ENCODE measurements at places on chromosomes 7 and 10.

- H3K4me1 ChIP-seq: no peaks in the 10 kb centered on the region
- DNase-seq: no peak
- H3K4me3 ChIP-seq: no peak overlapping the region
- no peaks in the 10 kb centered on the region for H3K36me3 ChIP-seq
These were observed 36.8 kb upstream of the INPP5F start for GRCh38 chr10:119689016-119689580.

DNA sequence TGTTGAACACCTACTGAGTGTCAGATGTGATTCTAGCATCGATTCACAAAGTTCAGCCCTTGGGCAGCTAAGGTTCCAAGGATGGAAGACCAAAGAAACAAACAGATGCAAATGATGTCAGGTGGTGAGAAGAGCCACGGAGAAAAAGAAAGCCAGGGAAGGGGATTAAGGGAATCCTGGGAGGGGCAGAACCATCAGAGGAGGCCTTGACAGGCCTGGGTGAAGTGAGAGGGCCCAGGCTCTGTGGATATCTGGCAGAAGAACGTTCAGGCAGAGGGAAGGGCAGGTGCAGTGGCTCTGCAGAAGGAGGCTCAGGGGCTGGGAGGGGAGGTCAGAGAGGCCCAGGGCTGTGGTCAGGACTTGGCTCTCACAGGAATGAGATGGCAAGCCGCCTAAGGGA, 90.4 kb downstream of the C10orf105 start:
- H3K4me3 ChIP-seq: no peak overlapping the region
- H3K27me3 ChIP-seq: peaks cover 54% of the 10 kb centered on the region
- no peak for DNase-seq
- H3K36me3 ChIP-seq: no peaks in the 10 kb centered on the region
- no peaks in the 10 kb centered on the region for H3K4me1 ChIP-seq

DNA sequence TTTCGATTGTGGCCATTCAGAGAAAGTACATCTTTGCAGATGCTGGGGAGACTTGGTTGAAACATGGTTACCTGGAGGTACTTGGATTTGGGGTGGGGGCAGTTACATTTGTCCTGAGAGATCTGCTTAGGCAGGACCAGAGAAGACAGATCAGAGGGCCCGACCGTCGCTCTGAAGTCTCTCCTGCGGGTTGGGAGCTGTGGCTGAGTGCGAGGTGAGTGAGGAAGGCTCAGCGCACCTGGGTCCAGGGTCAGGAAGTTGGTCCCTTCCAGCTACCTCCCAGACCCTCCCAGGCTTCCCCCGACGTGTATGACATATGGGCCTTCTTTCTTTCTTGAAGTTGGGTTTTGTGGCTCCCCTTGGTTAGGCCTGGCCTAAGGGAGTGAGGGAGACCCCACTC, 56.3 kb downstream of the LHPP start:
- no peak for DNase-seq
- peaks cover 2% of the 10 kb centered on the region for H3K27me3 ChIP-seq
- H3K4me1 ChIP-seq: no peaks in the 10 kb centered on the region
- H3K27ac ChIP-seq: no peak overlapping the region
- no peaks in the 10 kb centered on the region for H3K36me3 ChIP-seq
- no peak overlapping the region for H3K4me3 ChIP-seq

- H3K4me3 ChIP-seq: peak overlapping the region; percentile 41
- no peaks in the 10 kb centered on the region for H3K27me3 ChIP-seq
- no peaks in the 10 kb centered on the region for H3K36me3 ChIP-seq
- H3K27ac ChIP-seq: peak overlapping the region; percentile 84
These were observed 934 bp downstream of the PRTFDC1 start for GRCh38 chr10:24951201-24952142.

DNA sequence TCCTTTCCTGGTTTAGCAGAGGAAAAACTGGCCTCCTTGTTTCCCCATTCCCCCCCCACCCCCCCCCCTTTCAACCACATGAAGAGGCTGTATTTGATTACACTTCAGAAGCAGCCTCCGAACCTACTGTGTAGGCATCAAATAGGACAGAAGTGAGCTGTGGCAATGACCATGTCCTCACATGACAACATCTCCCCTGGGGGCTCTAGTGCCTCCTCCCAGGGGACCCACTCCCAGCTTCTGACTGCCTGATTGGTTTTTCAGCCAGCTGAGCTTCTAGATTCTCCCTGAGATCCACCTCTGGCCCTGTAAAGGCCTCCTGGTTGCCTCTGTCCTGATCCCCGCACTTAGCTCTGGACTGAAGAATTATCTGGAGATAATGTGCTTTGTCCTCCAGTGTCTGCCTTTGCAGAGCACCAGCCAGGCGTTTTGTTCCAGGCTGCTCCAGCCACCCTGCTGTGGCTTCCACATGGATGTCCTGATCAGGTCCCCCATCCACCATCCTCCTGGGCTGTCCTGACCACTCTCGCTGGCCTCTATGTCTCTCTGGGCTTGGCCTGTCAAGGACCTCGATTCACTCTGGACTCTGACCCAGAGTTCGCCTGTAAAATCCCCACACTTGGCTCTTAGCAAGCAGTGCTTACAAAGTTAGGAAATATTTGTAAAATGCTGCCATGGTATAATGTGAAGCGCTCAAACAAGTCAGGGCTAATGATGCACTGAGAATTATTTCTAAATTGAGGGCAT, 42.4 kb upstream of the TOMM7 start:
- no peak for DNase-seq
- H3K4me1 ChIP-seq: peaks cover 28% of the 10 kb centered on the region
- H3K27ac ChIP-seq: peak overlapping the region; percentile 88
- peaks cover 4% of the 10 kb centered on the region for H3K36me3 ChIP-seq

GRCh38 chr7:30331338-30331737, 46.9 kb downstream of the ZNRF2 start:
- no peaks in the 10 kb centered on the region for H3K36me3 ChIP-seq
- H3K27ac ChIP-seq: no peak overlapping the region
- peak; percentile 50 for DNase-seq
- H3K4me1 ChIP-seq: no peaks in the 10 kb centered on the region
- H3K4me3 ChIP-seq: no peak overlapping the region
- H3K27me3 ChIP-seq: no peaks in the 10 kb centered on the region

- H3K36me3 ChIP-seq: no peaks in the 10 kb centered on the region
- no peaks in the 10 kb centered on the region for H3K4me1 ChIP-seq
- H3K4me3 ChIP-seq: no peak overlapping the region
- no peak overlapping the region for H3K27ac ChIP-seq
- no peaks in the 10 kb centered on the region for H3K27me3 ChIP-seq
These were observed 145.2 kb downstream of the GRM3 start for GRCh38 chr7:86788948-86789347.

DNA sequence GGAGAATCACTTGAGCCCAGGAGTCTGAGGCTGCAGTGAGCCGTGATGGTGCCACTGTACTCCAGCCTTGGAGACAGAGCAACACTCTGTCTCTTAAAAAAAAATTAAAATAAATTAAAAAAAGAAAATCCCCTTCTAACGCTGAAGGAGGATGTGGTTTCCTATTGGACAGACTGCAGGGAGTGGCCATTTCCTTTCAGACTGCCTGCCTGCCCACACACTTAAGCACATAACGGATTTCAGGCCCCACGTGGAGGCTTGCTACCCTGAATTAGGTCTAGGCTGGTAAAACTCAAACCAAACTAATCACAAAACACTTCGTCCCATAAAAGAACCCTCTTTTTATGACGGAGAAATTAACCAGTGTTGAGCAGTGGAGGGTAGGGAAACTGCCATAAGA, 34.0 kb downstream of the GATA3 start:
- H3K27ac ChIP-seq: no peak overlapping the region
- no peaks in the 10 kb centered on the region for H3K27me3 ChIP-seq
- DNase-seq: no peak
- H3K4me3 ChIP-seq: no peak overlapping the region
- no peaks in the 10 kb centered on the region for H3K36me3 ChIP-seq
- no peaks in the 10 kb centered on the region for H3K4me1 ChIP-seq

- no peak overlapping the region for H3K27ac ChIP-seq
- H3K4me3 ChIP-seq: no peak overlapping the region
- no peaks in the 10 kb centered on the region for H3K27me3 ChIP-seq
These were observed 1028.7 kb downstream of the XPNPEP1 start for GRCh38 chr10:108894402-108895301.

GRCh38 chr7:37993060-37993501, 72.6 kb downstream of the EPDR1 start:
- no peaks in the 10 kb centered on the region for H3K36me3 ChIP-seq
- DNase-seq: no peak
- no peaks in the 10 kb centered on the region for H3K27me3 ChIP-seq
- H3K4me1 ChIP-seq: no peaks in the 10 kb centered on the region

DNA sequence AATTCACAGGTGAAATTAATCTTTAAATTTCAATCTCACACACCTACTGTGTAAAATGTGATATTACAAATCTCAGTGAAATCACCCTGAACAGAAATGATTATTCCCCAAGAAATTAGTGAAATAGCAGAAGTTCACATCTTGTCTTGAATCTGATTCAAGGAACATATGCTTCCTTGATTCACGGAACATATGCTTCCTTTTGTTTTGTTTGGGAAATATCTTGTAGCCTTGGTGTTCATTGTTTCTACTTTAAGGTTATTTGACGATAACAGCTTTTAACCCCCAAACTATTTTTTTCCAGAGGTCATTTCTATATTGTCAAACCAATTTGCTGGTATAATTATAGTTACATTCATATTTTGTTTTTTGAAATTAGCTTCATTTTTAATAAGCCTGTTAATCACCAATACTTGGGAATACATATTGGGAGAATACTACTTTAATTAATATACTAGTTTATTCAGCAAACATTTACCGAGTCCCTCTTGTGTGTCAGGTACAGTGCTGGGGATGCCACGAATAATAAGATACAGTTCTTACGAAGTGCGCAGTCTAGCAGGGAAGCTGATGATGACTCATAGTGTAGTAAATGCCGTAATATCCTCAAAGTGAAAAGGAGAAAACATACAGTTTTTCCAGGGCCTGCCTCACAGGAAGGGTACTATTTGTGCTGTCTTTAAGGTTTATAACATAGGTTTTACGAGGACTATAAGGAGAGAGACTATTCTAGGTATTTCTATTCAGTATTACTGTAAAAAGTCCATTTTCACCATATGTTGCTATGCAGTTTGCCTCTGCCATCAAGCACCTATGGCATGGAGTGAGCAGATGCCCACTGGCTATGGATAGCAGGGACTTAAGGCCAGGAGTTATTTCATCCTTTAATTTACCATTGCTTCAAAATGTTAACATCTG, 32.5 kb downstream of the PRKAR2B start:
- no peak overlapping the region for H3K27ac ChIP-seq
- no peaks in the 10 kb centered on the region for H3K27me3 ChIP-seq
- no peaks in the 10 kb centered on the region for H3K4me1 ChIP-seq
- H3K4me3 ChIP-seq: no peak overlapping the region
- DNase-seq: no peak

- no peaks in the 10 kb centered on the region for H3K36me3 ChIP-seq
- no peak overlapping the region for H3K4me3 ChIP-seq
- H3K27me3 ChIP-seq: peaks cover 9% of the 10 kb centered on the region
- no peak overlapping the region for H3K27ac ChIP-seq
- DNase-seq: no peak
- H3K4me1 ChIP-seq: no peaks in the 10 kb centered on the region
These were observed 498.3 kb downstream of the LRMDA start for GRCh38 chr10:75929630-75930161.

DNA sequence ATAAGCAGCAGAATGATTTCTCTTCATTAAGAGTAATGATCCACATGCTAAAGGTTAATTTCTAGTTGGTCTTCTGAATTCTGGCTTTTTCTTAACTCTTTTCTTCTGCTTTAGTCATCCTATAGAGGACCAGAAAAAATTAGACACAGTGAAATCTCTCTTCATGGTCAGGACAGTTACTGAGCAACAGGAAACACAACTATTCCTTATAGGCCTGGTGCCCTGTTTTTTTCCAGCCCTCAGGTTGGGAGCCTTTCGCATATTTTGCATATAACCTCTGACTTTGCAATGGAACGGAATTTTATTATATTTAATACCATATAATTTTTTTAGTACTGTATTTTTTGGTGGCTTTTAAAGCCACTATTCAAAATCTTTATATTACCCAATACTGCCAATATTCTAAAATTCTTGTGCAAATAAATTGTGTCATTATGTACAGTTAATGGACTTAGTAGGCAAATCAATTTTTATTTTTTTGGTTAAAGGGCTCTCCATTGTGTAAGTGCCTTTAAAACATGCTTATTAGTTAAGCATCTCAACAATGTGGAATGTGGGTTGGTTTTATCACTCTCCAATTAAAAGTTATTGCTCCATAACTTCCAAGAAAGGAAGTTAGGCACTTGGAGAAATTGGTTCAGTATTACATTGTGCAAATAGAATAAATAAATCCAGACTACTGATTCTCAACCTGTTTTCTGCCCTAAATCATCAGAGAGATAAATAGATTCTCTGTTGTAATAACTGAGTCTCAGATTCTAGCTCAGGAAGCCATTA, 22.5 kb downstream of the ARL4A start:
- no peak overlapping the region for H3K27ac ChIP-seq
- no peaks in the 10 kb centered on the region for H3K27me3 ChIP-seq
- H3K36me3 ChIP-seq: no peaks in the 10 kb centered on the region
- H3K4me1 ChIP-seq: peaks cover 8% of the 10 kb centered on the region
- H3K4me3 ChIP-seq: no peak overlapping the region

GRCh38 chr10:36888925-36889573, 236.3 kb upstream of the ANKRD30A start:
- no peaks in the 10 kb centered on the region for H3K27me3 ChIP-seq
- no peak overlapping the region for H3K27ac ChIP-seq
- no peaks in the 10 kb centered on the region for H3K4me1 ChIP-seq
- no peak overlapping the region for H3K4me3 ChIP-seq
- H3K36me3 ChIP-seq: no peaks in the 10 kb centered on the region
- peak; percentile 3 for DNase-seq

- no peak overlapping the region for H3K4me3 ChIP-seq
- H3K27ac ChIP-seq: no peak overlapping the region
- peak; percentile 40 for DNase-seq
These were observed 31.1 kb downstream of the PITRM1 start for GRCh38 chr10:3141351-3142005.

DNA sequence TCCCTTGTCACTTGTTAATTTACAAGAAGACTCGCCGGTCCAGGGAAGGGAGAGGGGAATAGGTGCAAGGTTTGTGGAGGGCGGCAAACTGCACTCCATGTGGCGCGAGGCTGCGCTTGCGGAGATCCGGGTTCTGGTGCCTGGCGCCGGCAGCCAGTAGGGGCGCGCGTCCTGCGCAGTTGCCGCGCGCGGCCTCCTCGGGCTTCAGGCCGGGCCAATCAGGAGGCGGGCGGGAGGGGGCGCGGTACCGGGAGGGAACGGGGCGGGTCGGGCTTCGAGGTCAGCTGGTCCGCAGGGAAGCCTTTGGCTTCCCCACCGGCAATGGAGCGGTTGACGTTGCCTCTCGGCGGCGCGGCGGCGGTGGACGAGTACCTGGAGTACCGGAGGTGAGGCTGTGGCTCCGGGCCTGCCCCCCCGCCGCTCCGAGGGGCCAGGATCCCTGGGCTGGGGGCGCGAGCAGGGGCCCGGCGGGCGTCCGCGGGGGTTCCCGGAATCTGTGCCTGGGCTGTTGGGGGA, at the start of gene FAM221A:
Gene FAM221A (plus strand): TSS at position 302 of the 516 bp plus-strand sequence. CDS start 20 bp downstream, at position 322.
- peak within 1 kb of the TSS; percentile 59 for H3K4me3 ChIP-seq
- no peak within 1 kb of the TSS for H3K27ac ChIP-seq
- peak; percentile 67 for DNase-seq
- H3K36me3 ChIP-seq: no peaks in the 10 kb centered on the region
- no peaks in the 10 kb centered on the region for H3K27me3 ChIP-seq
- H3K4me1 ChIP-seq: no peaks in the 10 kb centered on the region

- H3K27ac ChIP-seq: no peak overlapping the region
- H3K4me3 ChIP-seq: no peak overlapping the region
- DNase-seq: no peak
- no peaks in the 10 kb centered on the region for H3K36me3 ChIP-seq
These were observed 52.3 kb downstream of the NEURL1 start for GRCh38 chr10:103545771-103546281.
